ENCODE measurements at places on chromosomes 11 and 22. TPM values are rescaled to one million over a fixed set of nuclear protein-coding genes. Genes with fewer than 3 reads are reported as not detected.
A peak's percentile ranks its signal among the peaks of the same experiment; 100 is the strongest.

- H3K27me3 ChIP-seq: peaks cover 36% of the 10 kb centered on the region
- no peak overlapping the region for H3K27ac ChIP-seq
- DNase-seq: no peak
- H3K36me3 ChIP-seq: no peaks in the 10 kb centered on the region
- peaks cover 15% of the 10 kb centered on the region for H3K4me1 ChIP-seq
Measured at GRCh38 chr11:1542267-1542666, 29.8 kb downstream of the DUSP8 start.

DNA sequence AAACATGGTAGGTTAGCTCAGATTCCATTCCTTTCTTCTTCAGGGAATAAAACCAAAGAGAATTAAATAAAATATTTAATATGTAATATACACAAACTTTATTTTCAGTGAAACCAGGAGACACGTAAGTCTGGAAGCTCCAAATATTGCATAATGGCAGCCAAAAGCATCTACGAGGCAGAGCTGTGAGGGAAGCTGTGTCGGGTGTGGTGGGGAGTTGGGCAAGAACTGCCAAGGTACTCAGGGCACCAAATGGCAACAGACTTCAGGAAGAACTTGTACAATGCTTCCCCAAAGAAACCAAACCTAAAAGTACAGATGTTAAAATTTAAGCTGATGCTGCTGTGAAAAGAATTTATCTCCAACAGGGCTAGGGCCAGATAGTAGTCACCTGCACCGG lies 47.5 kb upstream of the C11orf87 start:
- no peaks in the 10 kb centered on the region for H3K36me3 ChIP-seq
- H3K4me3 ChIP-seq: no peak overlapping the region
- no peak overlapping the region for H3K27ac ChIP-seq
- H3K4me1 ChIP-seq: peaks cover 20% of the 10 kb centered on the region

Gene IL10RA
- total RNA-seq: 5.0 TPM

DNA sequence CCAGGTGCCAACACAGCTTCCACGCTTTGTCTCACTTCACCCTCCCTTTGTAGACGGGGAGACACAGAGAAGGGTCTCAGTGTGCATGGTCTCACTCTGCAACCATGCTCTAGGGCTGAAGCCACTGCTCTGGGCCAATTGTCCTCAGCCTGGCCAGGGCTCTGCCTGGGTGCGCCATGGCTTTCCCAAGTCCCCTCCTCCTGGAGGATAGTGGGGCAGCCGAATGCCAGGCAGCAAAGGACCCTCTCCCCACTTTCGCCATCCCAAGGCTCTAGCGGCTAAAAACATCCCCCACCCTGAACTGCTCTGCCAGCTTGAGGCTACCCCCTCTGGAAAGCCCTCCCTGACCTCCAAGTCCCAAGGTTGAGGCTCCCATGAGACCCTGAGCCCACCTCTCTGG lies 20.4 kb upstream of the MYEOV start:
- H3K27ac ChIP-seq: no peak overlapping the region
- H3K4me3 ChIP-seq: no peak overlapping the region
- H3K27me3 ChIP-seq: no peaks in the 10 kb centered on the region
- no peak for DNase-seq
- peaks cover 21% of the 10 kb centered on the region for H3K4me1 ChIP-seq

DNA sequence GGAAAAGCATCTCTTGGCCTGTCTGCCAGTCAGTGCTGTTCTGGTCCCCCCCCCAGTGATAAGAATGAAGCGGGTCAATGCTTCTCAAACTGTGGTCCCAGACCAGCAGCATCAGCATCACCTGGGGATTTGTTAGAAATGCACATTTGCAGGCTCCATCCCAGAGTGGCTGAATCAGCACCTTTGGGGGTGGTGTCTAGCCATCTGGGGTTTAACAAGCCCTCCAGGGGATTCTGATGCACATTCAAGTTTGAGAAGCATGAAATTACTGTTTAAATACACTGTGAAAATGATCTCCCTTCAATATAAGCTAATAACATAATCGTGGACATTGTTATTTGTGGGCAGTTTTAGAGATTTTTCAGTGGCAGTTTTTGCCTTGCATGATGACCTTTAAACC lies 133.5 kb downstream of the MYO18B start:
- no peak overlapping the region for H3K4me3 ChIP-seq
- no peak overlapping the region for H3K27ac ChIP-seq
- no peak for DNase-seq
- peaks cover 44% of the 10 kb centered on the region for H3K36me3 ChIP-seq
- no peaks in the 10 kb centered on the region for H3K27me3 ChIP-seq

Gene APLNR
- total RNA-seq: 8.5 TPM

Gene BIK
- total RNA-seq: 0.41 TPM

DNA sequence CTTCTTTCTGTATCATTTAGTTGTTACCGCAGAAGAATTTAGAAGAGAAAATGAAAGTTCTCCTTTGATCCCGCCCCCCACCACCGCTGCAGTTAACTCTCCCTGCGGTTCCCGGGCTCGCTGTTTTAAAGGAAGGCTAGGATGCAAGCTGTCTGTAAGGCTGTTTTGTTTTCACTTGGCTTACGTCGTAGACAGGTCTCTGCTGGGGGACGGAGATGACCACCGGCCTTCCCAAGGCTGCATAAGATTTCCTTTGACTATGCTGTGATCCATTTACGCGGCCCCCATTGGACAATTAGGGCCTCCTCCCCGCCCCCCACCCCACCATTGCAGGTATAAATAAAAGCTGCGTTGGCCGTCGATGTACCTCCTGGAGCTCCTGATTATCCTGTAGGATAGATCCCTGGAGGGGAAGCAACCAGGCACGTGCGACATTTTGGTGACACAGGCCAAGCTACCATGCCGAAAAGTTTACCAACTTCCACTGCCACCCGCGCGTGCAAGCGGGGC lies 1.4 kb upstream of the CPT1A start:
- peak overlapping the region; percentile 89 for H3K4me3 ChIP-seq
- H3K27ac ChIP-seq: peak overlapping the region; percentile 95
- H3K36me3 ChIP-seq: no peaks in the 10 kb centered on the region
- DNase-seq: no peak
- H3K27me3 ChIP-seq: no peaks in the 10 kb centered on the region

- H3K27me3 ChIP-seq: peaks cover 20% of the 10 kb centered on the region
- no peak overlapping the region for H3K27ac ChIP-seq
- no peak for DNase-seq
Measured at GRCh38 chr11:119941636-119942411, 196.1 kb downstream of the TRIM29 start.

Gene ACTN3
- total RNA-seq: not detected

GRCh38 chr11:70491696-70492472 lies 93.6 kb downstream of the CTTN start:
- H3K4me3 ChIP-seq: no peak overlapping the region
- no peak overlapping the region for H3K27ac ChIP-seq

- DNase-seq: no peak
- H3K4me3 ChIP-seq: no peak overlapping the region
- no peak overlapping the region for H3K27ac ChIP-seq
Measured at GRCh38 chr22:19789828-19790227, 29.2 kb downstream of the TBX1 start.

Gene ZFP91
- total RNA-seq: 60.5 TPM

DNA sequence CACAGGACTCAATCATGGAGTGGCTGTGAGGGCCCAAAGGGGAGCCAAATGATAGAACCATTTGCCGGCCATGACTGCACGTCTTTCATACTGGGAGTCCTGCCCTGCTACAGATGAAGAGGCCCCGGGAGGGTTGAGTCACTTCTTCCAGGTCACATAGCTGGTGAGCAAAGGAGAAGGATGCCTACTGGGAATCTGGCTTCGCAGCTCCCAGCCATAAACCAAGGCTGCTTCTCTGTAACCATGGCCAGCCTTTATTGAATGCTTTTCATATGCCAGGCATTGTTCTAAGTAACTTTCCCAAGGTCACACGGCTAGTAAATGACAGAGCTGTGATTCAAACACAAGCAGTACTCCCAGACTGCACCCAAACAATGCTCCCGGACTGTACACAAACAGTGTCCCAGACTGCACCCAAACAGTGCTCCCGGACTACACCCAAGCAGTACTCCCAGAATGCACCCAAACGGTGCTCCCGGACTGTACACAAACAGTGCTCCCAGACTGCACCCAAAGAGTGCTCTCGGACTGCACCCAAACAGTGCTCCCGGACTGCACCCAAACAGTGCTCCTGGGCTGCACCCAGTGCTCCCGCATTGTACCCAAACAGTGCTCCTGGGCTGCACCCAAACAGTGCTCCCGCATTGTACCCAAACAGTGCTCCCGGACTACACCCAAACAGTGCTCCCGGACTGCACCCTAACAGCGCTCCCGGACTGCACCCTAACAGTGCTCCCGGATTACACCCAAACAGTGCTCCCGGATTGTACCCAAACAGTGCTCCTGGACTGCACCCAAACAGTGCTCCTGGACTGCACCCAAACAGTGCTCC lies 89.8 kb downstream of the FBXO7 start:
- no peak for DNase-seq
- peaks cover 25% of the 10 kb centered on the region for H3K4me1 ChIP-seq
- H3K27me3 ChIP-seq: no peaks in the 10 kb centered on the region
- peak overlapping the region; percentile 74 for H3K27ac ChIP-seq
- no peaks in the 10 kb centered on the region for H3K36me3 ChIP-seq
- no peak overlapping the region for H3K4me3 ChIP-seq

DNA sequence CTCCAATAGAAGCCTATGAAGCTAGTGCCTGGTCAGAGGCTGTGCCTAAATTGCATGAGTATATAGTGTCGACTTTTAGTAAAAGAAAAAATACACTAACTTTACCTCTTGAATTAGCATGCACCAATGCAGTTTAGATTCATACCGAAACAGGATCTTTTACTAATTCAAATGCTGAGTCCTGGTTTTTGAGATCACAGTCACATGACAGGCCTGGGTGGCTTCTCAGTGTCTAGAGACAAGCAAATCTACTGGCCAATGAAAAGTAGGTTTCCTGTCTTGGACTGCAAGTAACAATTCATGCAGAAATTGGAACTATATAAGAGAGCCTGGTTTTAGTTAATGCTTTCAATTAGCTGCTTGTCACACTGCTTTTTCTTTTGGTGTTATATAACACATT lies 7.2 kb downstream of the ARHGEF12 start:
- H3K27me3 ChIP-seq: no peaks in the 10 kb centered on the region
- H3K36me3 ChIP-seq: no peaks in the 10 kb centered on the region
- no peak overlapping the region for H3K4me3 ChIP-seq
- peaks cover 97% of the 10 kb centered on the region for H3K4me1 ChIP-seq

DNA sequence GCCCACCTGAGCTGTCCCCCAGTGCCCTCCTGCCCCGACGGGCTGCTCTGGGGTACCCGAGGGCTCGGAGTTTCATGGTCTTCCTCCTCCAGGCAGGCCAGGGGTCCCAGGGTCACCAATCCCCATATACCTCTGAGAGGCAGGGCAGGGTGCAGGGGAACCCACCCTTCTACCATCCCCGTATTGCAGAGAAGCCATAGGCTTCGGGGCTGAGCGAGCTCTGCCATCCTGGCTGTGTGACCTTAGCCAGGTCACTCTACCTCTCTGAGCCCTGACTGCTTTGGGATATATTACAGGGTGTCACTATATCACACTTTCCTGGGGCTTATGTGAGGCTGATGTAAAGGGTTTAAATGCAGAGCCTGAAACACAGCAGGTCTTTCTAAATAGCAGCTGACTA lies 57.4 kb downstream of the NAT10 start:
- DNase-seq: no peak
- H3K36me3 ChIP-seq: peaks cover 34% of the 10 kb centered on the region
- H3K27me3 ChIP-seq: no peaks in the 10 kb centered on the region
- peaks cover 12% of the 10 kb centered on the region for H3K4me1 ChIP-seq
- H3K27ac ChIP-seq: no peak overlapping the region

Gene LSP1
- 19.7 TPM for total RNA-seq

DNA sequence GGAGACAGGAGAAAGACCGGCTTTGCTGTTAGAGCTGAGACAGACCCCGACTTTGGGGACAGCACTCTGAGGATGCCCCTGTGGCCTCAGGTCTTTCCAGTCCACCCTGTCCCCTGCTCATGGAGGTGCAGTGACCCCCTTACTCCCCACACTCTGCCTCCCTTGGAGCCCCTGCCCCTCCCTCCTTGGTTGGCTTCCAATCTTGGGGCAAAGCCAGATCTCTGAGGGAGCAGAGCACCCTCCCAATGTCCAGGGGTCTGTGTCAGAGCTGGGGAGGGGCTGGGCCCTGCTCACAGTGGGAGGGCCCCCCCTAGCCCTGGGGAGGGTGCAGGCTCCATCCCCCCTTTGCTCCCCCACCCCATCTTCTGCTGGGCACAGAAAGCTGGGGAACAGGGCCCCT lies 50.0 kb downstream of the IGLL1 start:
- peaks cover 7% of the 10 kb centered on the region for H3K27me3 ChIP-seq
- H3K4me1 ChIP-seq: peaks cover 5% of the 10 kb centered on the region
- no peak overlapping the region for H3K4me3 ChIP-seq
- no peak for DNase-seq

DNA sequence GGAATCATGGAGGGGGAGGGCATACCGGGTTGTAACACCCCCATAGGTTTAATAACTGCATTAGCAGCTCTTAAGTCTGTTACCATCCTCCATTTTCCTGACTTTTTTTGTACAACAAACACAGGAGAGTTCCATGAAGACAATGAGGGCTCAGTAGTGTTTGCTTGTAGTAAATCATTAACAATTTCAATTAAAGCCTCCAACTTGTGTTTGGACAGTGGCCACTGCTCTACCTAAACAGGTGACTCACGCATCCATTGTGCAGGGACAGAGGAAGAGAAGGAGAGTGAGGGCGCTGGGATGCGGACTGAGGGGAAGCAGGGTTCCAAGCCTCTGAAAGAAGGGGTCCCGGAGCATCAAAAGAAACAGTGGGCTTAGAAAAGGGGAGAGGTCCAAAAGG lies 21.3 kb upstream of the MTNR1B start:
- peaks cover 19% of the 10 kb centered on the region for H3K27me3 ChIP-seq
- H3K4me1 ChIP-seq: no peaks in the 10 kb centered on the region
- H3K4me3 ChIP-seq: no peak overlapping the region
- H3K27ac ChIP-seq: no peak overlapping the region
- DNase-seq: no peak
- no peaks in the 10 kb centered on the region for H3K36me3 ChIP-seq

- no peak for DNase-seq
- peaks cover 52% of the 10 kb centered on the region for H3K27me3 ChIP-seq
- H3K27ac ChIP-seq: no peak overlapping the region
- no peaks in the 10 kb centered on the region for H3K36me3 ChIP-seq
- no peaks in the 10 kb centered on the region for H3K4me1 ChIP-seq
Measured at GRCh38 chr22:22702237-22703202, 58.1 kb downstream of the GGTLC2 start.

Gene RHOD
- 49.5 TPM for total RNA-seq

DNA sequence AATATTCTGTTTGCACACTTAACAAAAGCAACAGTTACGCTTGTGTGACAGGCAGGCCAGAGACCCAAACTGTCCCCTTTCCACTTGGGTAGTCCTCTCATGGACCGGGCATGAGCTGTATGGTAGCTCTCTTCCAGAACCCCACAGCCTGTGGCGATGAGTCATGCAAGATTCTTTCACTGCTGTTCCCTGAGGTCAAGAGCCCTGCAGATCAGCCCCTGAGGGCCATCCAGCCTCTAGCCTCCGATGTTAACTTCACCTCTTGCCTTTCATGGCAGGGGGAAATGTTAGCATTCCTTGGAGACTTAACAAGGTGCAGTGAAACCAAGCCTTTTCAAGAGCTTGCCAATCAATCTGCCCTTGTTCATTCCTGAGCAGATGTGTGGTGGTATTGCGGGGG lies 63.2 kb upstream of the DEUP1 start:
- no peak for DNase-seq
- H3K4me3 ChIP-seq: no peak overlapping the region
- no peaks in the 10 kb centered on the region for H3K36me3 ChIP-seq
- no peaks in the 10 kb centered on the region for H3K27me3 ChIP-seq

Gene MISFA
- 10.7 TPM for total RNA-seq

Gene TSSK2
- not detected for total RNA-seq

Measured in left ventricle myocardium inferior (tissue), 1 donor.